ENCODE measurements at places on chromosomes 2 and 18.

DNA sequence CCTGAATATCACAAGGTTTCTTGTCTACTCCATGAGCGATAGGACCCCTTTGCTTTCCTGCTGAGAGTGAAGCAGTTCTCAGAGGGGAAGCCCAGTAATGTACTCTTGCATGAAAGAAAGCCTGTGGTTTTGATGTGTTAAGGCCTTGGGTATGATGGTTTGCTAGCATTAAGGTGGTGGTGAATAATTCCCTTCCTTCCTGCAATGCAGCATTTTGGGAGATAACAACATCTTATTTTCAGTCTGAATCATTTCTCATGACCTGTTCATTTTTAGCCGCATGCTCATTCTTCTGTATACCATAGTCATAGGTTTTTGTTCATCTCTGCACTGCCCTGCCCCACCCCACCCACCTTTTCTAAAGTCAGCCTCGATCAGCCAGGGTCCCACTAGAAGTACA lies 66.2 kb downstream of the HNMT start:
- no peak for DNase-seq

DNA sequence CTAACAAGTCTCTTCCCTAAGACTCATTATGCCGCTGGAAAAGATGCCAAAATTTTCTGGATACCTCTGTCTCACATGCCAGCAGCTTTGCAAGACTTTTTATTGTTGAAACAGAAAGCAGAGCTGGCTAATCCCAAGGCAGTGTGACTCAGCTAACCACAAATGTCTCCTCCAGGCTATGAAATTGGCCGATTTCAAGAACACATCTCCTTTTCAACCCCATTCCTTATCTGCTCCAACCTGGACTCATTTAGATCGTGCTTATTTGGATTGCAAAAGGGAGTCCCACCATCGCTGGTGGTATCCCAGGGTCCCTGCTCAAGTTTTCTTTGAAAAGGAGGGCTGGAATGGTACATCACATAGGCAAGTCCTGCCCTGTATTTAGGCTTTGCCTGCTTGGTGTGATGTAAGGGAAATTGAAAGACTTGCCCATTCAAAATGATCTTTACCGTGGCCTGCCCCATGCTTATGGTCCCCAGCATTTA lies 26.3 kb downstream of the DHRS9 start:
- peak; percentile 26 for DNase-seq

DNA sequence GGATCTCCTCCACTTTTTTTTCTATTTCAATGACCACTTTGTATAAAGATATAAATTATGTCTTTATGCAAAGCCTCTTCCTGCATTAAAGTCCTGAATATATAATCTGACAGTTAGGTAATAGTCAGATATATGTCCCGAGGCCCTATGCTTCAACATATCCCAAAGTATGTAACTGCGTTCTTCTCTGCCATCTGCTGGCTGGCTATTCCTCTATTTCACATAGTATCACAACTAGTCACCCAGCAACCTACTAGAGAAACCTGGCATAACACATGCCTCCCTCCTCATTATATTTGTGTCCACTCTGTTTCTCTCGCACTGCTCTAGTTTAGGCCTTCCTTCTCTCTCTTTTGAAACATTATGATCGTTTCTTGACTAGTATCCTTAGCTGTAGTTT lies 640.8 kb downstream of the DPP10 start:
- no peak for DNase-seq

GRCh38 chr2:108945969-108946368 lies 43.1 kb downstream of the EDAR start:
- DNase-seq: no peak

DNA sequence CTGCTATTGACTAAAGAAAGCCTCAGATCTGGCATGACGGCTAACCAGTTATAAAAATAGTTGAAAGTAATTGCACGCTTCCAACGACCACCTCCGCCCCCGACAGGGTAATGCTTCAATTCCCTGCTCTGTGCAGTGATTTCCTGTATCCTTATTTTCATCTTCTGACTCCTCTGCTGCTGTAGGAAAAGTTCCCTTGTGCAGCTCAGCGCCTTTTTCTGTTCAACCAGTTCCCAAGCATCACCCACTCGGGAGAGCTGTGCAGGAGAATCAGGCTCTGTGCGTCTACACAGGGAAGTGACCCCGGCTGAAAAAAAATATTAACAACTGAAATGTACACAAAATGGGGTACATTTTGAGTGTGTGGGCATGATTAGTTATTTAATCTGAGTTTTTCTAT lies 91.3 kb upstream of the COPS8 start:
- no peak for DNase-seq

DNA sequence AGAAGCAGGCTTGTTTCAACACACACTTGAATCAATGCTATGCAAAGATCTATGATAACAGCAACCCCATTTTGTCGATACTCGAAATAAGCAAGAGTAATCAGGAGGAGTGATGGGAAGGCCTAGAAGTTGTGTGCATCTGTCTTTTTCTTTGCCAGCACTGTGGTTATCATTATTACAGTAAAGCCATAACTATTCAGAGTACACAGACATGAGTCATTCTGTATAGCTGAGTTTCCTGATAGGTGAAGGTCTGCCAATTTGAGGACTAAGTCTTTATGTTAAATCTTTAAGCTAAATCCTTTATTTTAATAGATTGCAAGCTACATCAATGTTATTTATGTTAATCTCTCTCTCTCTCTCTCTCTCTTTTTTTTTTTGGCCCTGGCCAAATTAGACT lies 1344.4 kb upstream of the CELF4 start:
- no peak for DNase-seq
